ENCODE measurements at places on chromosomes 6 and 20.

DNA sequence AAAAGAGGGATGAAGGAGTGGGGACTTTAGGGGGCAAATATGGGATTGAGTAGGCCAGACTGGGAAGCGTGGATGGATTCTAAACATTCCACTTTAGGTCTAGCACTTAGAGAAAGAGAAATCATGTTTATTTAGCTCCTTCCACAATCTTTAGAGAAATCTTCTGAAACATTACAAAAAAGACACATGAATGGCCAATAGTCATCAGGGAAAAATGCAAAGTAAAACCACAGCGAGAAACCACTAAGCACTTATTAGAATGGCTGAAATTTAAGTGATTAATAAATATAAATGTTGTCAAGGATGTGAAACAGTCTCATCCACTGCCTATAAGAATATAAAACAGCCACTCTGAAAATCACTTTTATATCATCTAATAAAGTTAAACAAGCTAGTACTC, 46.9 kb downstream of the HLA-A start:
- no peak for DNase-seq

GRCh38 chr20:12072221-12072953, 154.7 kb downstream of the BTBD3 start:
- no peak for DNase-seq

DNA sequence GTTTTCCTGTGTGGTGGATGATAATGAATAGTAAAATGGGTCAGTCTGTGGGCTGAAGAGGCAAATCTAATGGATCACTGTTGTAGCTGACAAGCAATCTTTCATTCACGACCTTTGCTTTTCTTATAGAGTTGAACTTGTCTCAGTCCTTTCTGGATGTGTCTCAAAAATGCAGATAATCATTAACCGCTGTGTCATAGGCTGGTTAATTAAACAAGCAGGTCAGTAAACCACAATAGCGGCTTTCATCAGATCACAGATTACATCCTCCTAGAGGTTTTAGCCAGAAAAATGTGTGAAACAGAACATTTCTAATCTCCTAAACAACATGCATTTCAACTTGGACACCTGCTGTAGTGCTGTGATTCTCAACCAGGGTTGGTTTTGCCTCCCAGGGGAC, 2.5 kb upstream of the METTL24 start:
- no peak for DNase-seq

GRCh38 chr6:149963212-149963461, 606 bp upstream of the ULBP1 start:
- DNase-seq: no peak

DNA sequence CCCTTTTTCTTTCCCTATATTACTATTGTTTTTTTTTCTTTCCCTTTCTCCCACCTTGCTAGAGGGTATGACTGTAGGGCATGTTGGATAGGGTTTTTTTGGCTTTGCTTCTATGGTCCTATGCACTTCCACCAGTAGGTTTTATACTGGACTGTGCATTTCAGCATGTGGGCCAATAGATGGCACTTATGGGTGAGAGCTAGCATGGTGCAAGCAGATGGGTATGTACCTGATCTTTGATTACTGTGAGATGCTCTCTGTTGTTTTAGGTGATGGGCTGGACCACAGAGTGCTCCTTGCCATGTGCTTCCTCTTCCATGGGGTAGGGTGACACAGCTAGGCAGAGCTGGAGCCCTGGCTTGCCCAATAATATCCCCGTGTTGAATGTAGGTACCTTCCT, 128.5 kb upstream of the CHD6 start:
- DNase-seq: peak; percentile 3

DNA sequence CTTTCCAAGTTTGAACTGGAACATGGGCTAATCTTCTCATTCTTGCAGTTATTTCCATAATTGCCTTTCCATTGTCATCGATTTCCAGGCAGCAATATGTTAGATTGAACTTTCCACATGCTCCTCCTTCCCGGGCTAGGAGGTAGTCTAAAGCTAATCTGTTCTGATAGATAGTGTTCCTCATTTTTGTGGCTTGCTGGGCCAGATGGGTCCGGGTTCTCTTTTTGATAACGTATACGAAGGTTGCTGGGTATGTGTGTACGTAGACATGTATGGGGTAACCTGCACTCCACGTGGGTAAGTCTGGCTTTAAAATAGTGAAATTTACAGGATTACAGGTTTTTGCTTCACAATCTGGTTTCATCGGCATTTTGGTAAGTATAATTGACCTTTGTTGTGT, 14.0 kb upstream of the GMPR start:
- no peak for DNase-seq

- no peak for DNase-seq
Observed at GRCh38 chr6:127456465-127456864, 2.7 kb downstream of the KIAA0408 start.

GRCh38 chr6:151005164-151005563, 139.7 kb downstream of the MTHFD1L start:
- DNase-seq: no peak

DNA sequence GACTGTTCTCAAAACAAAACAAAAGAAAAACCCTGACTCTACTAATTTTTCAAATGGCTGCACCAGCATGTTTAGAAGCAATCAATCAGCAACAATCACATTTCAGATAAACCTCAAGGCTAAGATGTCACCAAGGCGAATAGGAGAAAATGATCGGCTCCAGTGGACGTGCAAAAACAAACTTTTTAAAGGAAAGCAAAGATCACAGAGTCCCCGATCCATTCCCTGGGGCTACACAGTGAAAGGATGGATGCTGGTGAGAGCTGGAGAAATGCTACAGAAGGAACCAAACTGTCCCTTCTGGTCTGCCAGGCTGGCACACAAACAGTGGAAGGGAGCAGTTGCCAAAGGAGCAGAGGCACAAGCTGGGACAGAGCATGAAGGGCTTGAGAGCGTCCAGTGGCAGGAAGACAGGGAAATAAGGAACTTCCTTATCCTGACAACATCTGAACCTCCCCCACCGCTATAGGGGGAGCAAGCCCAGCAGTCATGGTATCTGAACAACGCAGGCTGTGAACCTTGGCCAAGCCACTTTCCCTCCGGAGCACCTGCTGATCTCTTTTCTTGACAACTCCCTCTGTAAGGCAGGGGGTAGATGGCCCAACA, 73.7 kb upstream of the HIVEP1 start:
- no peak for DNase-seq

GRCh38 chr20:37500311-37500710, 20.7 kb upstream of the NNAT start:
- no peak for DNase-seq

DNA sequence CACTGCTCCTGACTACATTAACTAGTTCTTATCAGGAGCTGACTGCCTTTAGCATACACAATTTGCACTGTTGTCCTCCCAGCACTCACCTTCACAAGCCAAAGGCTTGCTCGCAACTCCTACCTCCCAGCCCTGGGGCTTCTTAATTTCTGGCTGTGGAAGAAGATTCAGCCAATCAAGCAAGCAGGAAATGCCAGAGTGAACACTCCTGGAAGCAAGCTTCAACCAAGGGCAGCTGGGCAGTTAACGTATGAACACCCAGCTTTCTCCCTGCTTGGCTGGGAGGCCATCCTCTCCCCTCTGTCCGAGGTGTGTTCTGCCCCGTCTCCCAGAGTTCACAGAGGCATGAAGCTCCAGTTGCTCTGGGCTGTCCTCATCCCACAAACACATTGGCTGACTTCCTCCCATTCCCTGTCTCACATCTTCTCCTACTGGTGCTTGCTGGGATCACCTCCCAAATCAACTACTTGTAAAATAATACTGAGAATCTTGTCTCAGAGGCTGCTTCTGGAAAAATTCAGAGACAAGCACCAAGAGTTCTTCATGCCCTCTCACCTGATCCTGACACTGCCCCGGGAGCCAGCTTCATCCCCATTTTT, 15.3 kb upstream of the SRSF6 start:
- DNase-seq: peak; percentile 10

DNA sequence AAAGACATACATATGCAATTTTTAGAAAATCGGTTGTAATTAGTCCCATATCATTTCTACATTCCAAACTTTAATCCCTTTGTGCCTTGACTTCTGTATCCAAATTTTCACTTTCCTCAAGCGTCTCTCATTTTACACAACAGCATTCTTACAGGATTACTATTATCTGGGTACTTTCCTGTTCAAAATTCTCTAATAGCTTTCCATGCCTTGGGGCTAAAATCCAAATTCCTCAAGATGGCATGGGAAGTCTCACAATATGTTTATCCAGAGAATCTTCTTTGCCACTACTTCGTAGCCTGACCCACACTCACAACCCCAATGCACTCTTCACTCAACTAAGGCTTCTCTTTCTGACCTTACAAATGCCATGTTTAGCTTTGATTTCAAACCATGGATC, 125.0 kb downstream of the TBX18 start:
- peak; percentile 57 for DNase-seq

- DNase-seq: peak; percentile 35
Observed at GRCh38 chr20:43744151-43744611, 17.4 kb upstream of the GTSF1L start.

- no peak for DNase-seq
Observed at GRCh38 chr20:33662172-33662571, at the start of gene C20orf144. TSS of gene C20orf144 (plus strand) at chr20:33662327. CDS start at chr20:33662346, 19 bp downstream.

DNA sequence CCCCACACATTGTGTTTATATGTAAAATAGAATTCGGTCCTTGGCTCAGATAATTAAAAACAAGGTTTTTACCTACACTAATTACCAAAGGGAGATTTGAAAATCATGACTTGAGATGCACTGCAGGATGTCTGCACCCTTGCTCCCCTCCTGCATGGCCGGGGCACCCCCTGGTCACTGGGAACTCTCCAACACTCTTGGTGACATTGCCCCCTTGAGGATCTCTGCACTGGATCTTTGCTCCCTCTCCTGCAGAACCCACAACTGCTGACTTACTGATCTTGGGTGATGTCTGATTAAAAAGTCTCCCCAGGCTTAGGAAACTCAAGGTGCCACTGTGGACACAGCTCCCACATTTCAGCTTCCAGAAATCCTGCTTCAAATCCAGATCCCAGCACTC, 17.1 kb upstream of the CSNK2A1 start:
- DNase-seq: no peak

DNA sequence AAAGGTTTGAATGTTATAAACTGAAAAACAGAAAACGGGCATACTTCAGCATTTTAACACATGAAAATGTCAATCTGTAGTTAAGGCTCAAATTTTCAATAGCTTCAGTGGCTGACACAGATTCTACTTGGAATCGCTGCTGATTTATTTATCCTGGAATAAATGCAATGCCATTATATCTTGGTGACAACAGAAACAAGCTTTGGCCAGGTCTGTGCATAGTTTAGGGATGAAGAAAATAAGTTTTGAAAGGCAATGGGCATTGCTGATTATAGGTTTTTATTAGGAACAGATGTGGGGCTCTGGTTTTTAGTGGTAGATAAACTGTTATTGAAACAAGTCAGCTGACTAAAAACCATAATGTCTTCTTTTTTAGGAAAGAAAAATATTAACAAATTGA, 96.8 kb upstream of the SOX4 start:
- no peak for DNase-seq

DNA sequence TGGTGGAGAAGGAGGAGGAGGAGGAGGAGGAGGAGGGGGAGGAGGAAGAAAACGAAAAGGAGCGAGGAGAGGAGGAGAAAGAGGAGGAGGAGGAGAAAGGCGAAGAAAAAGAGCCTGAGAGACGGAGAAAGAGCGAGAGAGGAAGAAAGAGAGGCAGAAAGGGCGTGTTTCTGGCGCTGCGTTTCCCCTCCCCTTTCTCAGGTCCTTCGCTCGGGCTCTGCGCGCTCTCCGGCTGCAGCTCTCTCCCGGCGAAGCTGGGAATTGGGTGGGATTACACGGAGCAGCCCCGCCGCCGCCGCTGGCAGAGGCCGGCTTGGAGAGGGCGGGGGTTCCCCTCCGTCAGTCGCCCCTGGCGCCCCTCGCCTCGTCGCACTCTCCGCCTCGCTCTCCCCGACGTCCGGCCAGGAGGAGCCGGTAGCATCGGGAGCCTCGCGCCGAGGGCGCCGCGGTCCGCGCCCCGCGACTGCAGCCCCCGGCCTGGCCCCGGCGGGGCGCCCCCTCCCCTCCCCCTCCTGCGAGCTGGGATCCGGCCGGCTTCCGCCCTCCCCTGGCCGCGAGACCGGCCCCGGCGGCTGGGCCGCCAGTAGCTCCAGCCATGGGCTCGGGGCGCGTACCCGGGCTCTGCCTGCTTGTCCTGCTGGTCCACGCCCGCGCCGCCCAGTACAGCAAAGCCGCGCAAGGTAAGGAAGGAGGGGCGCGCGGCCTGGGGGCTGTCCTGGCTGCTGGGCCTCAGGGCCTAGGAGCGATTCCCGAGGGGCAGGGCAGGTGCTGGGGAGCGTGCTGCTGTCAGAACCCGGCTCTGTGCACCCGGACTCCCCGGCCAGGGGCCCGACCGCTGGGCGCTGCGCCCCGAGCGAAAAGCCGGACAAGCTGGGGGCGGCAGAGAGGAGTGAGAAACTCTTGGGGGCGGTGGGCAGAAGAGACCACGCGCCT, at the start of gene SCUBE3:
Gene SCUBE3 (plus strand): TSS at position 133 of the 933 bp plus-strand sequence. CDS start 463 bp downstream, at position 596.
- peak; percentile 36 for DNase-seq

- peak; percentile 38 for DNase-seq
Observed at GRCh38 chr6:24581084-24581669, 64.8 kb downstream of the KIAA0319 start.

DNA sequence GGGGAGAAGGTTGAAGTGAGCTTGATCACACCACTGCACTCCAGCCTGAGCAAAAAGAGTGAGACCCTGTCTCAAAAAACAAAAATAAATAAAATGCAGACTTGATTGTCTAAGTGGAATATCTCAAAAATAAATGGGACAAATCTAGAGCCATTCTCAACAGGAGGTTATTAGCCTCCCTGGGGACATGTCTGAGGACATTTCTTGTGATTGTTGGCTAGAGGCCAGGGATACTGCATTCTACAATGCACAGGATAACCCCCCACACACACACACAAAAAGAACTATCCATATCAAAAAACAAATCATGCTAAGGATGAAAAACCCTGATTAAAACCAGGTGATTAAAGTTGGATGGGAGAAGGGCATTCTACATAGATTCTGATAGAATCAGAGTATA, 37.5 kb downstream of the FAM217A start:
- no peak for DNase-seq

Data from mammary epithelial cell (primary cell).